ENCODE measurements at places on chromosomes 6 and 20. TPM values are rescaled to one million over a fixed set of nuclear protein-coding genes. Genes with fewer than 3 reads are reported as not detected.

The NOTCH4 gene
- total RNA-seq, result 1.1 TPM

The TRIM40 gene
- not detected for total RNA-seq

The PI16 gene
- total RNA-seq, result not detected

The RBBP8NL gene
- total RNA-seq, result 0.52 TPM

The CHD6 gene
- total RNA-seq, result 6.2 TPM

The YWHAB gene
- total RNA-seq, result 187 TPM

The TNFRSF6B gene
- 0.93 TPM for total RNA-seq

The PBX2 gene
- total RNA-seq, result 13.4 TPM

The TMEM170B gene
- 0.67 TPM for total RNA-seq

The UST gene
- total RNA-seq, result 3.9 TPM

The RAET1L gene
- 0.35 TPM for total RNA-seq

The BPI gene
- not detected for total RNA-seq

The SSTR4 gene
- 0.28 TPM for total RNA-seq

The GRIK2 gene
- total RNA-seq, result 0.35 TPM

The PDYN gene
- total RNA-seq, result not detected

The HLA-DPA1 gene
- total RNA-seq, result not detected

The ASIP gene
- total RNA-seq, result not detected

The B3GAT2 gene
- 0.06 TPM for total RNA-seq

The BCAS1 gene
- total RNA-seq, result 0.41 TPM

The GPR6 gene
- total RNA-seq, result not detected

The ZNF391 gene
- total RNA-seq, result 0.35 TPM

The FOXQ1 gene
- total RNA-seq, result 5.2 TPM

The ZFP57 gene
- not detected for total RNA-seq

The SPDEF gene
- total RNA-seq, result 1.6 TPM

The PLEKHG1 gene
- total RNA-seq, result 0.59 TPM

The ADGRF1 gene
- total RNA-seq, result not detected

The UBE2C gene
- total RNA-seq, result 240 TPM

The RSPH3 gene
- 5.2 TPM for total RNA-seq

The KCNQ2 gene
- 0.21 TPM for total RNA-seq

The CDK5RAP1 gene
- total RNA-seq, result 32.6 TPM

The SIRPG gene
- not detected for total RNA-seq

The RSPH9 gene
- 0.34 TPM for total RNA-seq

The CALHM5 gene
- 0.06 TPM for total RNA-seq

The PHACTR1 gene
- not detected for total RNA-seq

The FERMT1 gene
- total RNA-seq, result 15.8 TPM

The DNMT3B gene
- 4.2 TPM for total RNA-seq

The NOX3 gene
- not detected for total RNA-seq

The OOEP gene
- total RNA-seq, result not detected

The PRKN gene
- total RNA-seq, result not detected

The CLDN20 gene
- total RNA-seq, result not detected

The OPN5 gene
- total RNA-seq, result not detected

The DEF6 gene
- total RNA-seq, result not detected

The ZNF311 gene
- total RNA-seq, result 0.18 TPM

The BACH2 gene
- total RNA-seq, result 0.42 TPM

The AIF1 gene
- total RNA-seq, result not detected

The TINAG gene
- total RNA-seq, result not detected

The SCRT2 gene
- total RNA-seq, result not detected

The OTOR gene
- not detected for total RNA-seq

The RAB44 gene
- 0.06 TPM for total RNA-seq

The PRPH2 gene
- not detected for total RNA-seq

The MOCS1 gene
- 1.6 TPM for total RNA-seq

The GTPBP2 gene
- 21.1 TPM for total RNA-seq

The TRAPPC3L gene
- not detected for total RNA-seq
